CD4-positive, alpha-beta T cell treated with Interferon gamma for 1 hour (primary cell): ENCODE measurements at places on chromosomes 13 and 19.

- no peak for DNase-seq
Observed at GRCh38 chr13:40213779-40214178, 452.7 kb downstream of the FOXO1 start.

GRCh38 chr13:31631071-31631470, 108.3 kb upstream of the RXFP2 start:
- DNase-seq, result no peak

GRCh38 chr13:98984983-98985382, 7.1 kb upstream of the DOCK9 start:
- no peak for DNase-seq

DNA sequence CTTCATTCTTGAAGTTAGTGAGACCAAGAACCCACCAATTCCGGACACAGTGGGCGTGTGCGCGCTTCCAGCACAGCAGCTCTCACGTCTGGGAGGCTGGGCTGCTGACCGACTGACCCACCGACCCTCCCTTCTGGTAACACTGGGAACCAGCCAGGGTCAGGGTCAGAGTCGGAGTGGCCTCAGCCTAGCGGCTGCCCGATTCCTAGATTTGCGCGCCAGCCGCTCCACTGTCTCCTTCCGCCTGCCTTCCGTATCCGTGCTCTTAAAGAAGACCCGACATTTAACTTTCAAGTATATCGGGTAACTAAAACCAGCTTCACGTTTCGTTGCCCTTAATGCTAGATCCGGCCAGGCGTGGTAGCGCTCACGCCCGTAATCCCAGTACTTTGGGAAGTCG, 41.1 kb downstream of the SERP2 start:
- DNase-seq, result no peak

DNA sequence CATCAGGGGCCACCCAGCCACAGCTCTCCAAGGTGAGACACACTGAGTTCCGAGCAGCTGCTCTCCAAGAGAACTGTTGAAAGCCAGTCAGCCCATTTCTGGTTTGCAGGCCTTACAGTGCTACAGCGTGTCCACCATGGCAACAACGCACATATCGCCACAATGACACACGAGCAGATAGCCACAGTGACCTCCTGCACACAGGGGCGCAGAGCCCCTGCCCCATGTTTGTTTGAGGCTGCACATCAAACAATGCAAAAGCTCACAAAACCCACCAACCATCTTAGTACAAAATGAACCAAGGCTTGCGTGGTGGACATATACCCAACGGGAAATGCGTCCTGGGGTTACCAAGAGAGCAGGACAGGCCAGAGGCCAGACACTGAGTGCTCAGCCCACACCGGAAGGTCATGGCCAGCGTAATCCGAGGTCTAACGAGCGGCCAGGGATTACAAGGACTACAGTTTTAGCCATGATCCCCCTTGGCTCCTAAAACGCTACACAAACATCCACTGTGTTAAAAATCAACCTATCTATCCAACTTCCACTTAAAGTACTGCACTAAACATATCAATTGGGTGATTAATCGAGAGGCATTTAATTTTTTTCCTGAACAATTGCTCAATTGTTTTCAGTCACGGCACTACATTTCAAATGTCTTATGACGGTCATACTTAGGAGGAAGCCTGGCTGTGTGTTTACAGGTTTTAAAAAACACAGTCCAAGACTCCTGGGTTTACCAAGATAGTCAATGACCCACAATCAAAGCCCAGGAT, 56.0 kb downstream of the STK24 start:
- DNase-seq, result no peak

DNA sequence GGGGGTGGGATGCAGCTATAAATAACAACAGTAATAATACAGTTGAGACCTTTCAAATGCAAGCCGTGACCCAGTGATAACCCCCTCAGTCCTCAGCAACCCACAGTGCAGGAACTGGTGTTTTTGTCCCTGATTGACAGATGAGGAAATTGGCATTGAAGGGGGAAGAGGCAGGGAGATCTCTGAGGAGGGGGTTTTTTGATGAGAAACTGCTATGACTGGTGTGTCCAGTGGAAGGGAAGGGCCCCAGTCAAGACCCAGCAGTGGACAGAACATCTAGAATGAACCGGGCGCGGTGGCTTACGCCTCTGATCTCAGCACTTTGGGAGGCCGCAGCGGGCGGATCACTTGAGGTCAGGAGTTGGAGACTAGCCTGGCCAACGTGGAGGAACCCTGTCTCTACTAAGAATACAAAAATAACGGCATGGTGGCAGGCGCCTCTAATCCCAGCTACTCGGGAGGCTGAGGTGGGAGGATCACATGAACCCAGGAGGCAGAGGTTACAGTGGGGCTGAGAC, 1.9 kb downstream of the MAP1S start:
- no peak for DNase-seq

DNA sequence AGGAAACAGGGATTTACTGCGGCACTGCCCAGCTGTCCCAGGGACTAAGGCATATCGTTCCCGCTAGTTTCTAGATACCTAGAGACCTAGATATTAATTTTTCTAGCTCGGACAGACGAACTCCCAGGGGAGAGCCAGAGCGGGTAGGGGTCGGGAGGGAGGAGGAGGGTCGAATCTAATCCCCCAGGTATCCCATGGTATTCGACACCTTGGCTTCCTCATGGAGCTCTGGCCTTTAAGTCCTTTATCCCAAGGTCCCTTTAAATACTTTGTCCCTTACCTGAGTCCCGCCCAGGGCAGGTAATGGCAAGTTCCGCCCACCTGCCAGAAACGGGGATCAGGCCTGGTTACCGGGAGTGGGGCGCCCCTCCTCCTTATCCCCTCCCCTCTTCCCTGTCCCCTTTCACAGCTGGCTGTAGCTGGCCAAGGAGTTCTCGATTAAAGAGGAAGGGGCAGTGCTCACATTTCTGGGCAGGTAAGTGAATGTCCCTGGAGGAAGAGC, at the start of gene PRRG2:
PRRG2 (plus strand) TSS at position 310 of the 502 bp plus-strand sequence. CDS start 1,904 bp downstream, outside the sequence.
- no peak for DNase-seq

DNA sequence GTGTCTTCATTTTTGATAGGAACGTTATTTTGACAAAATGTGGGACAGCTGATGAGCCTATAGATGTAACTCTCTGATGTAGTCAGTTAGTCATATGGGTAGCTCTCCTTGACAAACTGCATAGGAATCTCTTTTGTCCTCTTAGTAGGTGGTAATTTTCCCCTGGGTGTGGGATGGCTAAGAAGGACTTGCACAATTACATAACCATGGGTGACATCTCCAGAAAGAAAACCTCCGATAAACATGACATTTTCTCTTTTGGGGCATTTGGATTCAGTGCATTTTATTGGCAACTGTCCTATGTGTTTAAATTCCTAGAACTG, 41.8 kb downstream of the IGFL3 start:
- DNase-seq, result no peak

DNA sequence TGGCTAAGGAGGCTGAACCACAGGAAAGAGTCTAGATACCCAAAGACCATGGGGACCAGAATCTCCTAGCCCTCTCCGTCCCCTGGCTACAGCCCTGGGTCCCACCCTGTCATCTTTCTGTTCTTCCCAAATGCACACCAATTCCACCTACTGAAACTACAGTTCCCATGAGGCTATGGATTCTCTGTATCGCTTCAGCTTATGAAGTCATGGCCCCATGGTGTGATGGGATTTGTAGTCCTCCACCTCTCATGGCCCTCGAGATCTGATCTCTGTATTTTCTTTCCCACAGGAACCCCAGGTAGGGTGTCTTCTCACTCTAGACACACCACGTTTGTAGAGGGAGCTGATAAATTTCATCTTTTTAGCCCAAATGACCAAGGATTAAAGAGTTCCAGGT, 11.8 kb downstream of the PTPRH start:
- DNase-seq, result no peak

DNA sequence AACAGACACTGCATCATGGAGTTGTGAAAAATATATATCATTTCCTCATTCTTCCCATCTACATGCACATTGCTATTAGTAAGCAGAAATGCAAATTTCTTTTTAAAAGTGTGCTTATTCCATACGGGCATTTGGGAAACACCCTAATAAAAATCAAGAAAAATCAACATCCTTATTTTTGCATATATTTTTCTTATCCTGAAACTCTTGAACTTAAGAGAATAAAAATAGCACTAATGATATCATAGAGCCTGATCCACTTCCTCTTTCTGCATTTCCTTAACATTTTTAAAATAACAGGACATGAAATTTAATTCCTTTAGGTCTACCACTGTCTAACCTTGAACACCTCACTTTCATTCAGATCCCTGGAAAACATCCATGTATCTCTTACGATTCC, 123.3 kb downstream of the VWA8 start:
- DNase-seq, result no peak

GRCh38 chr19:3613818-3614661, 7.4 kb upstream of the TBXA2R start:
- no peak for DNase-seq

GRCh38 chr13:43266936-43267615, 243.7 kb downstream of the DNAJC15 start:
- DNase-seq, result no peak

- no peak for DNase-seq
Observed at GRCh38 chr13:105135852-105136615, 1399.4 kb downstream of the EFNB2 start.

DNA sequence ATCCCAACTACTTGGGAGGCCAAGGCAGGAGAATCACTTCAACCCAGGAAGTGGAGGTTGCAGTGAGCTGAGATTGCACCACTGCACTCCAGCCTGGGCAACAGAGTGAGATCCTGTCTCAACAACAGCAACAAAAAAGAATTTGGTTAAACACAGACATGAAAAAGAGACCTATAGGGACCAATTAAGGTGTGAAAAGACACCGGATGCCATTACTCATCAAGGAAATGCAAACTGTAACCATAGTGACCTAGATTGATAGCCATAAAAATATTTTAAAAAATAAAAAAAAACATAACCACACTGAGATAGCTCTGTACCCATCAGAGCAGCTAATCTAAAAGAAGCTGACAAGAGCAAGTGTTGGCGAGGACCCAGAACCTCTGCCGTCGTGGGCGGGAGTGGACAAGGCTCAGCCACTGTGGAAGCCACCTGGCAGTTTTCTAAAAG, 37.1 kb upstream of the ISYNA1 start:
- peak; percentile 43 for DNase-seq

DNA sequence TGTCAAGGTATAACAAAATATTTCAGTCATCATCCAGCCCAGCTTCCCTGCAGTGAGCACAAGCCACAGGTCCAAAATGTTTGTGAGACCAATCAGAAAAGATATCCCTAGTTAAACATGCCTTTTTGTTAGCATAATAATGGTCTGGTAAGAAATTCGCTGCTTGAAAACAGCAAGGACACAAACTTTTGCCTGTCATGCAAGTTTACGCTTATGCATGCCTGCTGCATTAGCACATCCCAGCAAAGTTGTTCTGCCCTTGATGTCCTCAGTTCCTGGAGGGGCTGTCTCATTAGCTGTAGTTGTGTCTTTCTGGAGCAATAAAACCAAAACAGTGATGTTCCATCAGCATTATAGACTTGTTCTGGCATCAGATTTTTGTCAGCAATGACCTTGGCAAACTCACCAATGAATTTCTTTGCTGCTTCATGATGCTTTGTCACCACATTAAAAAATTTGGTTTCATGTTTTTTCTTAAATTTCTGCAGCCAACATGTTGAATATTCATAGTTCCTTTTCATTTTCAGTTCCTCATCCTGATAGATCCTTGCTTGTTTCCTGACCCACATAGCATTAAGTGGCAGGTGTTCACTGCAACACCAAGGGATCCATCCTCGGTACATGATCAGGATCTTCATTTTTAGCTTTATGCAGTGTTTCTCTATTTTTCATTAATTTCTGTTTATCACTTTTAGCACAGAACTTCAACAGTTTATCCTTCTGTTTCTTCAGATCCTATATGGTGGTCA, 72.0 kb upstream of the GPR183 start:
- no peak for DNase-seq

DNA sequence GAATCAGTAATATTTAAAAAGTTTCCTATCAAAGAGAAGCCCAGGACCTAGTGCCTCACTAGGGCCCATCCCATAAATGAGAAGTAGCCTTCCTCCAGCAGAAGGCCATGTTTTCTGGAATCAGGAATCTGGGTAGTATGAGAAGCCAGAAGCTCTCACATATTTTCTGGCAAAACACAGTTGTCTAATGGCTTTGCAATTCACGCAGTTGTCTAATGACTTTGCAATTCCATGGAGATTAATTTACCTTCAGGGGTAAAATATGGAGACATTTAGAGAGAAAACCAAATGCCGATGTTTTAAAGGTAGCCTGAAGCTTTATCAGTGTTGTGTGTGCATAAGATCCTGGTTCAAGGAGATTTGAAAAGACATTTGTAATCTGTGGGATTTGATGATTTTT, 29.8 kb upstream of the SIAH3 start:
- DNase-seq, result no peak

DNA sequence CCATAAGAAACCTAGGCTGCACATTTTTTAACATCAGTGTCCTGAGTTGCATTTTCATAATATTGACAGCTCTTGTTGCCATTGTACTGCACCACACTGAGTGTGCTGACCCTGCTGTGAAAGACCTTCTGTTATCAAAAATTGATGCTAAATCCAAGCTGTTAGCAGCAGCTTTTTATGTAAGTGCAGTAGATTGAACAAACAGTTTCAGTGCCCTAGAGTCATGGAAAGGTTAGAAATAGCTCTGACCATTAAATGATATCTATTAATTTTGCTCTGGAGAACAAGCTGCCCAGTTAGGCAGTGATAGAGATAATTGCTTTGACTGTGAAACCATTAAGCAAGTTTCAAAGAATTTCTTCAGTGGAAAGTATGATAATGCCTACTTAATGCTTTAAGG, 1289.2 kb upstream of the PCDH20 start:
- no peak for DNase-seq

DNA sequence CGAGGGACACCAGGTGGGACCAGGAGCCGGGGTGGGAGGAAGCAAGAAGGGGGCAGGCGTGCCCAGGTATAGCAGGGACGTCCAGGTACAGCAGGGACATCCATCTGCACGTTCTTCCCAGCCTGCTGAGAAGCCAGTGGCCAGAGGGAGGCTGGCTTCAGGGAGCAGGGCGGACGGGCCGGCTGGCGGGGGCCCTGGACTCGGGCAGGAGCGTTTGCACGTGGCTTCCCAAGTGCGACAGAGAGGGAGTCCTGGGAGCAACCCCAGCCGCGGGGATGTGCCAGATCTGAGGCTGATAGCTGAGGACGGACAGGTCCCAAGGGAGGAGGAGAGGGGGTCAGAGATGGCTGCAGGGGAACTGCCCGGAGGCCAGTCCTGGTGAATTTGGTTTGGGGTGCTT, 36.7 kb downstream of the MYO9B start:
- DNase-seq, result no peak

- DNase-seq, result no peak
Observed at GRCh38 chr13:44244288-44244687, 129.3 kb upstream of the SERP2 start.

DNA sequence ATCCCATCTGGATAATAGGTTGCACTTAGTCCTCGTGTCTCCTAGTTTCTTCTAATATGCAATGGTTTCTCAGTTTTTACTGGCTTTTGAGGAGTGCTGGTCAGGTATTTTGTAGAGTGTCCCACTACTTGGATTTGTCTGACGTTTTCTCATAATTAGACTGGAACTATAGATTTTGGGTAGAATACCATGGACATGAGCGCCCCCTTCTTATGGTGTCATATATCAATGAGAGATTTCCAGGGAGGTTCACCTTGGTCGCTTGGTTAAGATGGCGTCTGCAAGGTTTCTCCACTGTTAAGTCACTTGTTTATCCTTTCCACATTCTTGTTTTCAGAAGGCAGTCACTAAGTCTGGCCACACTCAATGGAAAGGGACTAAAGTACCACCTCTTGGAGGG, 6.7 kb downstream of the SOHLH2 start:
- DNase-seq, result no peak
